ENCODE measurements at places on chromosomes 13 and 19.

DNA sequence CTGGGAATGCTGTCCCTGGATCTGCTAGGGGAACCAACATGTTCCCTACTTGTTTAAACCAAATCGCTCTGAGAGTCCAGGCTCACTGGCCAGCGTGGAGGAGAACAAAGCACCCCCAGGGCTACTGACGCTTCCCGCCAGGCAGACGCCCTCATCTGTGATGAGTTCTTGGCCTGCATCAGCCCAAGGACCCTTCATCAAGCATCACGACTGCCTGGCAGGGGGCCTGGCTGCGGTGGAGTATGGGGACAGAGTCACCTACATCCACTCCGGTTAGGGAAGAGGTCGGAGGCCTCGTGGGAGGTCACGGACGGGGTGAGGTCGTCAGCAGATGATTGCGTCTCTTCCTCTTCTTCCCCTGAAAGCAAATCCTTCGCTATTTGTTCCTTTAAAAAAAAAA lies 17.7 kb downstream of the MIER2 start:
- no peak for ATAC-seq

GRCh38 chr13:27783111-27783510 lies 9.2 kb upstream of the GSX1 start:
- no peak for ATAC-seq

- ATAC-seq: no peak
Observed at GRCh38 chr13:113597391-113598080, 13.0 kb downstream of the TFDP1 start.

GRCh38 chr13:109715902-109716301 lies 70.5 kb downstream of the IRS2 start:
- ATAC-seq: no peak

GRCh38 chr13:45778882-45779281 lies 72.7 kb downstream of the SIAH3 start:
- ATAC-seq: no peak

DNA sequence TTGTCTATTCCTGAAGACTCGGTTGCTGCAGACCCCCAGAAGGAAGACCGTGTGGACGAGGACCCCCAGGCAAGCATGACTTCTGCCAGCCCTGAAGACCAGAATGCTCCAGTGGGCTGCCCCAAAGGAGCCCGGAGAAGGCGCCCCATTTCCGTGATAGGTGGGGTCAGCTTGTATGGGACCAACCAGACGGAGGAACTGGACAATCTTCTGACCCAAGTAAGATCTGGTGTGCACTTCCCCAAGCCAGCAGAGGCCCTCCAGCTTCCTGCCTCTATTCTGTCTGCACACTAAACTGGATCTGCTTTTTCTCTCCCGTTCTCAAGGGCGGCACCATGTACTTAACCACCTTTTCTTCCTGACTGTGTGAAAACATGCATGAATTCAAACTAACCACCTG lies 59.8 kb upstream of the C1QTNF9 start:
- no peak for ATAC-seq

GRCh38 chr13:111390522-111391270 lies 70.3 kb downstream of the TEX29 start:
- no peak for ATAC-seq

- no peak for ATAC-seq
Observed at GRCh38 chr13:71590654-71591148, 276.3 kb downstream of the DACH1 start.

GRCh38 chr13:109397285-109397684 lies 389.1 kb downstream of the IRS2 start:
- no peak for ATAC-seq

- no peak for ATAC-seq
Observed at GRCh38 chr13:20291037-20291436, 58.9 kb upstream of the GJB6 start.

DNA sequence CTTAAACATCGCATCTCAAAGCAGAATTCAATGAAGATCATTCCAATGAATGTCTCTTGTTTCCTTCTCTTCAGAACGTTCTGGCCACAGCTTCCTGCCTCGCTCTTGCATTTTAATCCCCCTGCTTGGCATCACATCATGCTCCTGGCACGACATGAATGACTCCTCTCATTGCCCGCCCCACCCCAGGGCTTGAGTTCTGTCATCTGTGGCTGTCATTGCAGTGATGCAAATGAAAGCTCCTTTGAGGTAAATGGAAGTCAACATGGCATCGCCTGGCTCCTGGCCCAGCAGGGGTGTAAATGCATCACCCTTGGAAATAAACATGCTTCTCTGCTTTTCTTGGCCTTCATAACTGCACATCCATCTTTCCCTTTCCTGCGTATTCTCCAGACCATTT lies 48.6 kb downstream of the SCEL start:
- ATAC-seq: no peak

DNA sequence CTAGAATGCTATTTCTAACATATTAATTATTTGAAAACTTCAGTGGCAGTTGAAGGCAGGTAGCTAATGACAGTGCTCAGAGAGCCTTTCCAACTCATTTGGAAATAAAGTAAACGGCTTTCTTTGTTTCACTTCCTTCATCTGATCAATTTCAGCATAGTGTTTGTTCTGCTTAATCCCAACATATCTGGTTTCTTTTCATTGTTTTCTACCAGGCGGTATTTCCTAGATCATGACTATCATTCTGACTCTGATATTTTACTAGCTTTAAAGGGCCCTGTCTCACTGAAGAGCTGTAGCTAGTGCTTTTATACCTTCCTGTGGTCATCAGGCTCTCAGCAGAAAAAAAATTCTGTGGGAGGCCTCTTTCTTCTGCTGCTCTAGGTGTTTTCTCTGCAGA lies 178.6 kb downstream of the RBM26 start:
- no peak for ATAC-seq

DNA sequence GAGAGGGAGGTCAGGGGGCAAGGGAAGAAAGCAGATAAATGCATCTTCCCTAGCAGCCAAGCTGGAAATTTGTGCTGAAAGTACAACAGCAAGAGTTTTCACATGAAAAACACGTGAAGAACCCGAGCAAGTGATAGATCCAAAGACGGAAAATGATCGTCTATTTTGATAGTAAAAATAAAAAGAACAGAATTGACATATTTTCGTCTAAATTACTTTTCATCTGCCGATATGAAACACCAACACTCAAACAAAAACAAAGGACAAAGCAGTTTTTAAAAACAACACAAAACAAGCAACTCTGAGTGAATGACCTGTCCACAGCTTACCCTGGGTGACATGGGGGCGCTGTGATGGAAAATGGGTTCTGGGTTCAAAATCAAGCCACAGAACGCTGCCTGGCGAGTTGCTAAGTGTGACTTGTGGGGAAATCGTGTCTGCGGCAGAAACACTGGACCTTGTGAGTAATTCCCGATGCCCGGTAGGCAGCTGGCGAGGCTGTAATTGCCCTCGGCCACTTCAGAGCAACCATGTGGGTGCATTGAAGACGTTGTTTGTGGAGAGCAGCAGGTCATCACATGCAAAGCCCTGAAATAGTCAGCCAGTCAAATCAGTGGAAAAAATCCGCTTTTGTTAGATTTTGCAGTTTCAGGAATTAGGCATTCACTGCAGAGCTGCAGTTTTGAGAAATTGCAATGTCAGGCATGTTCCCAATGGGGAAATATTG lies 7.4 kb downstream of the SOX1 start:
- ATAC-seq: no peak

- no peak for ATAC-seq
Observed at GRCh38 chr13:46087481-46087880, 17.4 kb downstream of the CPB2 start.

DNA sequence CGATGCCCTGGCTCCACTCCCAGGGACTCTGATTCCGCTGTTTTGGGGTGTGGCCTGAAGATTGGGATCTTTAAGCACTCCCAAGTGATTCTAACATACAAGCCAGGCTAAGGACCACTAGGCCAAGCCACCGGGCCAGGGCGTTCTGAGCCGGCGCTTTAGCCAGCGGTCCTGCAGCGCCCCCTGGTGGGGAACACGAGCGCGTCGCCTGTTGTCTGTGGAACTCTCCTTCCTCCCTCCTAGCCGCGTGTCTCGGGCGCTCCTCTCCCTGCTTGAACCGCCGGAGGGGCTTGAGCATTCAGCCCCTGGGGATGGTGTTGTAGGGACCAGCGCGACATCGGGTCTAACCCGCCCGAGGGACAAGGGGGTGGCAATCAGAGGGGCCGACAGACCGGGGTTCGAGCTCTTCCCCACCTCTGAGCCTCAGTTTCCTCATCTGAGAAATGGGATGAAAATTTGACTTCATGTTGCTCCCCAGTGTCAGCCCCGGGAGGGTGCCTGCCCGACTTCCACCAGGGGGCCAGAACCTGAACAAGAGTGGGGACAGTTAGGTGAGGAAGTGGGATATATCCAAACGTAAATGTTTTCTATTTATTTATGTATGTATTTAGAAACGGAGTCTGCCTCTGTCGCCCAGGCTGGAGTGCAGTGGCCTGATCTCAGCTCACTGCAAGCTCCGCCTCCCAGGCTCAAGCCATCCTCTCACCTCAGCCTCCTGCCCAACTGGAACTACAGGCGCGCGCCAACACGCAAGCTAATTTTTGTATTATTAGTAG lies 18.0 kb upstream of the PNMA8B start:
- peak; percentile 80 for ATAC-seq

DNA sequence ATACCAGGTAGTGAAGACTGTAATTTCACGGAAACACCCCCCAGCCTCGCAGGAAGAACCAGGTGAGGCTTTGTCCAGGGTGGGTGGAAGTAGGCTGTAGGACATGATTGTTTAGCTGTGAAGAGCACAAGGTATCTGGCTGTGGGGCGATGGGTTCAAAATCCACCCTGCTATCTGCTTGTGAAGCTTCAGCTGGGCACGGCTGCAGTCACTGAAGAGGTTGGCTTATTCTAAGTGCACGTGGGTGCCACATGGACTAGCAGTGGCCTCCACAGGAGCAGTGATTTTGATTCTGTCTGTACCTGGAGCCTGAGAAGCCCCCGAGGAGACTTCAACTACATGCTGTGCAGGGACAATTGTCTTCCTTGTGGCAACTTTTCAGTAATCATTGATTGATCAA lies 254.1 kb downstream of the FGF9 start:
- ATAC-seq: no peak

DNA sequence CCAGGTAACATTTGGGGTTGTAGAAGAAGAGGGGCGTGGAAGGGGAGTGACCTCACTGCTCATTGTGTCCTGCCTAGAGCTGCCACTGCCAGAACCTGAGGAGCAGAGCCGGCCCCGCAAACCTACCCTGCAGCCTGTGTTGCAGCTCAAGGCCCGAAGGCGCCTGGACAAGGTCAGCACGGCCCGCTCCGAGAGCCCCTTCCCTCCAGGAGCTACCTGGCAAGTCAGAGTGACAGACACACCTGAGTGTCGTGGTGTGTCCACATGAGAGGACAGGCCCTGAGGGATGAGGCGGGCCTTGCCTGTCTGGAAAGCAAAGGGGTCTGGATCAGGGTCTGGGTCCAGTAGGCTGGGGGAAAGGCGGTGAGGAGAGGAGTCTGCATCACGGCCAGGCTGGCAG lies 6.8 kb downstream of the KMT2B start:
- ATAC-seq: no peak

GRCh38 chr13:113305208-113305607 lies 8.2 kb downstream of the LAMP1 start:
- ATAC-seq: no peak

DNA sequence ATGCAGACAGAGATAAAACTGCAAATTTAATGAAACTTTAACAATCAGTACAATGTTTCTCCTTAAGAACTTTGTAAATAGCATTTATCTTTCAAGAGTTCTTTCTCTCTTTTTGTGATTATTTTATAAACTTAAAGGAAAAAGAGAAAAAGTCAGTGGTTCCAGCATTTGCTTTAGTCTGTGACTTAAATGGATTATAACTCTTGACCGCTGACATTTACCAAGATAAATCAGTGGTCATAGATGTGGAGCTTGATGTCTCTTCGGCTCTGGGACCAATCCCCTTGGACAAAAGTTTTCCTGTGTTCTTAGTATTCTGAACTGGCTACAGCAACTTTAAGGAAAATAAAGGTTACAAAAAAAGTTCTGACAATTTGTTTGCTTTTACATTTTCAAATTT lies 162.6 kb downstream of the TM9SF2 start:
- no peak for ATAC-seq

DNA sequence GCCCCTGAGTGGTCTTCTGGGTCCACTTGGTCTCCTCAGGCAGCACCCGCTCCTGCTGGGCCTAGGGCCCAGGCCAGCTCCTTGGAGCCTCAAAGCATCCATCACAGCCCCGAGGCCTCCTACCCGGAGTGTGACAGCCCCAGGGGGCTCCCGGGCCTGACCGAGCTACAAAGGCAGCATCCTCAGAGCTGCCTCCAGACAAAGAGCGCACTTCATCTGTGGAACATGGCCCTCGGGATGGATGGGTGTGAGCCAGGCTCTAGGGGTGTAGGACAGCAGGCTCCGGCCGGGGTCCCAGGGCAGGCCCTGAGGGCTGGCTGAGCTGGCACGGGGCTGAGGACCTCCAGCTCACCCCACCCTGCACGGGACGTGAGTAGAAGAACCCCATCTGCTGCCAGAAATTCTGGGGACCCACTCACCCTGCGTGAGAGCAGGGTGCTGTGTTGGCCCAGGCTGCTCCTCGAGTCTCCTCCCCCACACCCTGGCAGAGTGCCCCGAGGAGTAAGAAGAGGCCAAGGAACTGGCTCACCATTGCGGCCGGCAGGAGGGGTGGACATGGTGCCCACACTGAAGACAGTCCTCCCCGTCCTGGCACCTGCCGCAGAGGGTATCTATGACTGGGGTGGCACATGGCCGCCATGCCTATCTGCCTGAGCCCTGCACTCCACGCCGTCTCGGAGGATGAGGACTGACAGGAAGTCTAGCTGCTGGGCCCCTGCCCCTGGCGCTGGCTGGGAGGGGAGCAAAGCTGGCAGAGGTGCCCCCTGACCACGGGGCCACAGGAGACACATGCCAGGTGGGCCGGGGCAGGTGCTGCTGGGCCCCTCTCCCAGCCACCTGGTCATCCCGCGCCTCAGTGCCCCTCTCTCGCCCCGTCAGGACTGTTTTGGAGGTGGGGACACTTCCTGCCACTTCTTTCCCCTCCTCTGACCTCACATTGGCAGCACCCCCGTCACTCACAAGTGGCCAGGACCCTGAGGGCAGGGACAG lies 22.3 kb downstream of the CEBPG start:
- ATAC-seq: no peak

DNA sequence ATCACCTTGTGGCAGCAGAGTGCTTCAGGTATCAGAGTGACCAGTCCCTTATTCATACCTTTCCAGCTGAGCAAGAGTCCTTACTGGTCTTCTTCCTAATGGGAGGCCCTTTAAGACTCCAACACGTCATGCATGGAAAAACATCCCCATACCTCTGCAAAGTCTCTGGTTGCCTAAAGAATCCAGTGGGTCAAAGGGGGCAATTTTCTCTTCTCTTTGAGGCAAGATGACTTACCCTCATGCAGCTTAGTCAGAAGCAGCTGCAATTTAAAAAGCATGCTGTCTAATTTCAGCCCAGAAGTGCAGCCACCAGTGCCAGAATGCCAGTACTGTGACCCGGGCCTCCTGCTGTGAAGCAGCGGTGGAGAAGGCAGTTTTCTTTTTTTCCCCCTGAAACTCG lies 18.7 kb downstream of the PPP5C start:
- no peak for ATAC-seq

- ATAC-seq: no peak
Observed at GRCh38 chr13:93098972-93099371, 127.6 kb upstream of the GPC6 start.

GRCh38 chr19:19966862-19967261 lies 66.1 kb downstream of the ZNF93 start:
- no peak for ATAC-seq

GRCh38 chr13:99973808-99974185 lies 2.2 kb upstream of the ZIC5 start:
- ATAC-seq: no peak

GRCh38 chr19:14019100-14019499 lies 8.8 kb upstream of the RLN3 start:
- no peak for ATAC-seq

GRCh38 chr13:58843567-58843966 lies 1212.0 kb downstream of the PCDH17 start:
- no peak for ATAC-seq

- no peak for ATAC-seq
Observed at GRCh38 chr19:35331551-35332214, 2.7 kb downstream of the CD22 start.
